ENCODE measurements at places on chromosomes 1 and 21.

DNA sequence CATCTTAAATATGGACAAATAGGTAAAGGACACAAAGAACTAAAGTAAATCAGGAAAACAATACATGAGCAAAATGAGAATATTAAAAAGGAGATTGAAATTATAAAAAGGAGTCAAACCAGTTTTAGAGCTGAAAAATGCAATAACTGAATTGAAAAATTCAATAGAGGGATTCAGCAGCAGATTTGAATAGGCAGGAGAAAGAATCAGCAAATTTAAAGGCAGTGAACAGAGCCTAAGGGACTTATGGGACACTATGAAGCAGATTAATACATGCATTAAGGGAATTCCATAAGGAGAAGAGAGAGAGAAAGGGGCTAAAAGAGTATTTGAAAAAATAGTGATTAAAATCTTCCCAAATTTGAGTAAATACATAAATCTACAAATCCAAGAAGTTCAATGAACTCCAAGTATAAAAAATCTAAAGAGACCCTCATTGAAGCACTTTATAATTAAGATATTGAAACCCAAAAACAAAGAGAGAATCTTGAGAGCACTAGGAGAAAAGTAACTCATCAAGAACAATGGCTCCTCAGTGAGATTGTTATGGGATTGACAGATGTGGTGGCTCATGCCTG is 2.9 kb downstream of the CFAP107 start:
- no peak for DNase-seq

- no peak for DNase-seq
These were observed 23.5 kb downstream of the TOR3A start for GRCh38 chr1:179105393-179105792.

DNA sequence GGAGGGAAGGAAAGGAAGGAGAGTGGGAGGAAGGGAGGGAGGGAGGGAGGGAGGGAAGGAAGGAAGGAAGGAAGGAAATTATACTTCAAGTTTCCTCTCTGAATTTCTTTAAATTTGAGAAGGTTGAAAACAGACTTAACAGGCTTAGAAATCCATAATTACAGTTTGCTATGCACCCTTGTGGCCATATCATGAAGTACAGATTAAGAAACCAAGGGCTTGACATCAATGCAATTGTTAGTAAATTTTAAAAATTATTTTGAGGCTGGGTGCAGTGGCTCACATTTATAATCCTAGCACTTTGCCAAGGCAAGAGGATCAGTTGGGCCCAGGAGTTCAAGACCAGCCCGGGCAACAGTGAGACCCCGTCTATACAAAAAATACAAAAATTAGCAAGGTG is 14.4 kb downstream of the ANP32E start:
- no peak for DNase-seq

DNA sequence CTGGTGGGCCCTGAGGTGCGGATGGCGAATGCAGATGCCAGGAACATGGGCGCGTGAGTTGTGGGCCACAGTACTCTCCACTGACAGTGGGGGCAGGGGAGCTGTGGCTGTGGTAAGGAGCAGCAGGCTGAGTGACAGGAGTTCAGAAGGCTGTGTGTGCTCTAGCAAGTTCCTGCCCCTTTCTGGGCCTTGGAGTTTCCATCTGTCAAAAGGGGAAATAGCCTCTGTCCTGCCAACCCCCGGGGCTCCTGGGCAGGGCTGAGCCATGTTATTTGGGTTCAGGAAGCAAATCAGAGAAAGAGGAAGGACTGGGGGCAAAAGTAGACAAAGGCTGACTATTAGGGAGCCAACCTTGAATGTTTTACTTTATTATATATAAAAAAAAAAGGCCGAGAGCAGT is 19.5 kb upstream of the MFN2 start:
- no peak for DNase-seq

GRCh38 chr1:36882536-36883285 is 151.6 kb downstream of the GRIK3 start:
- DNase-seq, result no peak

- no peak for DNase-seq
These were observed 115.0 kb upstream of the USP25 start for GRCh38 chr21:15614766-15615165.

DNA sequence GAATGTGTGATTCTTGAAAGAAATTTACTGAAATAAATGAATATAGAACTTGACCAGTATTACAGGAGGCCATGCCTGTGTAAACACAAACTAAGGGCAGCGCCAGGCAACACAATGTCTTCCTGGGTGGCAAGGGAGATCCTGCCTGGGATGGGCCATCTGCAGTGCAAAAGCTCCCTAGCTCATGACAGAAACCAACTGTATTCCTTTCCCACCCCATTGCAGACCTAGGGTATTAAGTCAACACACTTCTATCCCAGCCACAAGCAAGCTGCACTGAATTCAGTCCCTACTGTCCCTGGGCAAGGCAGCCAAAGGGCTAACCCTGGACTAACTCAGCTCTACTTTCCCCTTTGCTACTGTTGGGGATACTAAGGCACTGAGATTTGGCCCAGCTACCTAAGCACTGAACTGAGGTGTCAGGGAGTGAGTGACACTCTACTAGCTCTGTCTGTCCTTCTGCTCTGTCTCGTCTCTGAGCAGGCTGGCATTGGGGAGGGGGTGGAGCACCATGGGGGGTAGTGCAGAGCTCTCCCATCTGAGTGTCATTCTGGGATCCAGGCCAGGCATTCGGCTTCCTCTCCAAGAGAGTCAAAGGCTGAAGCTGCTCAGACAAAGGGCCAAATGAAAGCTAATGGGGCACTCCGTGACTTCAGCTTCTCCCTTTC is 2.5 kb downstream of the INKA2 start:
- no peak for DNase-seq

DNA sequence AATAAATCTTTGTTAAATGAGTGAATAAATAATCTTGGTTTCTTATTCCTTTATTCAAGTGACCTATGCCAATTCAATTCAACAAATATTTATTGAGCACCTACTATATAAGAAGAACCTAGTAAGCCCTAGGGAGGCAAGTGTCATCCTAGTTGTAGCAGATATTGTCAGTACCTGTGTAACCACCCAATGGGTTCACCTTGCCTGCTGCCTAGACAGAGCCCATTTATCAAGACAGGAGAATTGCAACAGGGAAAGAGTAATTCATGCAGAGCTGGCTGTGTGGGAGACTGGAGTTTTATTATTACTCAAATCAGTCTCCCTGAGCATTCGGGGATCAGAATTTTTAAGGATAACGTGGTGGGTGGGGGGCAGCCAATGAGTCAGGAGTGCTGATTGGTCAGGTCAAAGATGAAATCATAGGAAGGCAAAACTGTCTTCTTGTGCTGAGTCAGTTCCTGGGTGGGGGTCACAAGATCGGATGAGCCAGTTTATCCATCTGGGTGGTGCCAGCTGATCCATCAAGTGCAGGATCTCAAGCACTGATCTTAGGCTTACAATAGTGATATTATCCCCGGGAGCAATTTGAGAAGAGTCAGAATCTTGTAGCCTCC is 53.8 kb upstream of the KCNA3 start:
- no peak for DNase-seq

GRCh38 chr1:228898582-228898992 is 163.3 kb downstream of the RHOU start:
- DNase-seq, result no peak

- DNase-seq, result no peak
These were observed 998 bp upstream of the TTC34 start for GRCh38 chr1:2802421-2802961.

- no peak for DNase-seq
These were observed 75.0 kb downstream of the ATP6V1G3 start for GRCh38 chr1:198465201-198466144.

- DNase-seq, result no peak
These were observed 37.4 kb downstream of the CLDN17 start for GRCh38 chr21:30129246-30129645.

DNA sequence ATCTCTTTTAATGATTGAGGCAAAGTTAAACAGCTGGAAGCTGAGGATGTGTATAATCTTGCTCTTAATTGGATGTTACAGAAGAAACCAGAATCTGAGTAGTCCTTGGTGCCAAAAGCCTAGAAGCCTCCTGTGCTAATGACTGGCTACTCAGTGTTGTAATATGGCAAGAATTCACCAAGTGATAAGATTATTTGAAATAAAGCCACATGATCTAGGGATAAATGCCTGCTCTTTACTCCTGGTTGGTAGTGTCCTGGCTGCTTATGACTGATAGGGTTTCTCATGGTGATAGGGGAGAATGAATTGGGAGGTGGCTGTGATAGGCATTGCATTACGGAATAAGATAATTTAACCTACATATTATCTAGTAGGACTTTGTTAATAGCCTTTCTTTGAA is 13.6 kb upstream of the MAB21L3 start:
- DNase-seq, result no peak

GRCh38 chr21:35547946-35548774 is 499.1 kb upstream of the RUNX1 start:
- no peak for DNase-seq

GRCh38 chr1:14733048-14733778 is 134.7 kb downstream of the KAZN start:
- DNase-seq, result no peak

DNA sequence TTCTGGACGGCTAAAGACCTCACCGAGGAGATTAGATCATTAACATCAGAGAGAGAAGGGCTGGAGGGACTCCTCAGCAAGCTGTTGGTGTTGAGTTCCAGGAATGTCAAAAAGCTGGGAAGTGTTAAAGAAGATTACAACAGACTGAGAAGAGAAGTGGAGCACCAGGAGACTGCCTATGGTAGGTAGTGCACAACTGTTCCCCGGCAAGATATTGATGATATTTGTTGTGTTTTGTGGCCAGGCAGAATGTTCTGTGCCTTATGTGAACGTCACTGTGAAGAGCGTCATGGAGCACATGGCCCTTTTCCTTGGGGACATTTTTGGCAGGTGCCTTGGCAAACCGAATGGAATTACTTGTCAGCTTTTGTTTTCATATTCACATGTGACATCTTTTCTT is 191.7 kb downstream of the DISC1 start:
- no peak for DNase-seq

DNA sequence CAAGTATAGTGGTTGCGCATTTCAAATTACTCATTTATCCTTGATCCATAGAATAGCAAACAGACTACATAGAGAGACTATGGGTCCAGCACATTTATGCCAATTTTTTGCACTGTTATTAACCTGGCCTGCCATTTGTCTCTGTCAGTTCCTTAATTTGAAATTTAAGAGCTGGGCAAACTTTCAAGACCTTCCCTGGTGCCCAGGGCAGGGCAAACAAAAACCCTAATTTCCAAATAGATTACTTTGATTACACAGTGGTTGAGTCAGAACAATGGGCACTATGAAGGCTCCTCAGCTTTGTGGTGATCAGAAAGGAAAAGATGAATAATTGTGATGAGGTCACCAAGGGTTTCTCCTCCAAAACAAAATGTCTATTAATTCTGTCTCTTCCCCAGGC is 80.6 kb downstream of the TNFSF18 start:
- DNase-seq, result no peak

GRCh38 chr1:36532810-36533401 is 50.2 kb upstream of the CSF3R start:
- DNase-seq, result no peak

DNA sequence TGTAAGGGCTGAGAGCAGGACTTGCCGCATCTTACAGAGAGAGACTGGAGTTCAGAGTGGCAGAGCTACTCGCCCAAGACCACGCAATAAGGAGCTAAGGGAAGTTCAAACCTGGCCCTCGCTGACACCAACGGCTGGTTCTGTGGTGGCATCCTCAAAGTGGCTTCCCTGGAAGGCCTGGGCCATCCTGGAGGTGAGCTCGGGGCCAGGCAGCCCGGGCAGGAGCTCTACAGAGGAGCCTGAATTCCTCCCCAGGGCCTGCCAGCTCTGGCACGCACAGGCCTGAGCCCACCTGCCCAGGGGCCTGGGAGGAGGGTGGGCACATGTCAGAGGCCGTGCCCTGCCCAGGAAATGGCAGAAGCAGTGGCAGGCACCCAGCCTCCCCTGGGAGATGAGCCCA is 68.6 kb downstream of the MEGF6 start:
- DNase-seq, result no peak

GRCh38 chr21:28714777-28715464 is 277.8 kb downstream of the LTN1 start:
- DNase-seq, result no peak

DNA sequence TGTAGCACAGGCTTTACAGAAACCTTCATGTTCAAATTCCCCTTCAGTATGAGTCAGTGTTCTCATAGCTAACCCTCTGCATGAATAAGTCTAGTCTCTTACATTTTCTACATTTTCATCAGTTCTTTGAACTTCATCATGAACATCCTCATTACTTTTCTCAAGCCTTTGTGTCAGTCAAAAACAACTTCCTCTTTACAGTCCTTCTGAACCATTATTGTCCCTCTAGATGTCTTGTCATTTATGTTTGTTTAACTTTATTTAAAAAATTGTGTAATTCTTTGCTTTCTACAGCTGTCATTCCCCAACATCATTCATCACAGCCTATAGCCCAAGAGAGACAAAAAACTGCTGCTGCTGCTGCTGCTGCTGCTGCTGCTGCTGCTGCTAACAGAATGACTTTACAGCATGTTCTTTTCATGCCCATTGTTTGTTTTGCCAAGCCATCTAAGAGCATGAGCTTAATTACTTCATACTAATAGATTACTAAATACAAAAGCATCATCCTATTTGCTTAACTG is 133.1 kb downstream of the LRRC40 start:
- DNase-seq, result no peak

GRCh38 chr1:109725510-109725909 is 13.5 kb downstream of the GSTM5 start:
- no peak for DNase-seq

GRCh38 chr1:110243574-110243973 is 33.5 kb downstream of the KCNC4 start:
- DNase-seq, result no peak

DNA sequence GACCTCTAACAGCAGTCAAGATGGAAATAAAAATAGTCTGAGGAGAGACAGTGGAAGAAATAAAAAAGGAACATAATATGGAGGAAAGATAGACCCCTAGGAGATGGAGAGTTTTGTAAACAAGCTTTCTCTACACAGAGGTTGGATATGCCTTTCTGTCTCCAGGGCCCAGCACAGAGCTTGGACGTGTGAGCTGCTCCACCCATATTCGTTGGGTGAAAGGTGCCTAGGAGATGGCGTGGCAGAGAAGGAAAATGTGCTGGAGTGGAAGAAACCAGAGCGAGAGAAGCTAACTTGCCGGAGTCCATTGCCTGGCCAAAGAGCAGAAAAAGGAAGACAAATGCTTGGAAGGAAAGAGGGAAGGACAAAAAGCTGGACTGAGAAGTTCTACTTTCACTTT is 78.3 kb upstream of the LMO4 start:
- DNase-seq, result no peak

GRCh38 chr1:230744382-230744781 is 2.8 kb upstream of the CAPN9 start:
- DNase-seq, result no peak

- DNase-seq, result no peak
These were observed 9.7 kb downstream of the ALPL start for GRCh38 chr1:21518774-21519455.

- no peak for DNase-seq
These were observed 12.7 kb downstream of the C1QB start for GRCh38 chr1:22665752-22666151.

- no peak for DNase-seq
These were observed 93.3 kb upstream of the ZNHIT6 start for GRCh38 chr1:85801520-85801919.

GRCh38 chr1:229420765-229421164 is 13.1 kb downstream of the ACTA1 start:
- DNase-seq, result no peak

Measured in activated naive CD8-positive, alpha-beta T cell treated with anti-CD3 and anti-CD28 coated beads, Interleukin-2, amount 10 ng/mL, durations not matched to agents 7 days and 5 days (primary cell).